ENCODE measurements at places on chromosomes 3 and 15. TPM values are rescaled to one million over a fixed set of nuclear protein-coding genes. Genes with fewer than 3 reads are reported as not detected.

Gene EDC3
- polyA plus RNA-seq: 24.5 TPM

Gene NEO1
- 3.7 TPM for polyA plus RNA-seq

Gene GPR62
- polyA plus RNA-seq: not detected

Gene PLA2G4D
- polyA plus RNA-seq: 0.08 TPM

Gene MOBP
- polyA plus RNA-seq: not detected

Gene GABRR3
- polyA plus RNA-seq: not detected

Gene ITPKA
- 0.62 TPM for polyA plus RNA-seq

Gene CHRNA3
- polyA plus RNA-seq: not detected

Gene GPR87
- polyA plus RNA-seq: 52.2 TPM

Gene ACOX2
- 0.39 TPM for polyA plus RNA-seq

Gene IL16
- polyA plus RNA-seq: not detected

Gene FRMD4B
- polyA plus RNA-seq: 15.1 TPM

Gene NAA80
- polyA plus RNA-seq: 15.0 TPM

Gene KLF15
- 0.06 TPM for polyA plus RNA-seq

Gene MRPL47
- 74.9 TPM for polyA plus RNA-seq

Gene LRRC34
- polyA plus RNA-seq: 1.7 TPM

Gene ISLR
- not detected for polyA plus RNA-seq

Gene C15orf62
- 0.15 TPM for polyA plus RNA-seq

Gene GNAT1
- polyA plus RNA-seq: not detected

Data from foreskin keratinocyte (primary cell).